ENCODE measurements at places on chromosomes 7 and 10.

- no peak for DNase-seq
Observed at GRCh38 chr7:40356871-40357709, 222.3 kb downstream of the SUGCT start.

- DNase-seq: no peak
Observed at GRCh38 chr10:112429147-112429546, 17.6 kb downstream of the ZDHHC6 start.

GRCh38 chr10:21337171-21337792, 188.2 kb downstream of the SKIDA1 start:
- no peak for DNase-seq

- DNase-seq: no peak
Observed at GRCh38 chr10:22984066-22984465, 56.2 kb downstream of the ARMC3 start.

- no peak for DNase-seq
Observed at GRCh38 chr7:84510505-84510904, 315.9 kb upstream of the SEMA3A start.

DNA sequence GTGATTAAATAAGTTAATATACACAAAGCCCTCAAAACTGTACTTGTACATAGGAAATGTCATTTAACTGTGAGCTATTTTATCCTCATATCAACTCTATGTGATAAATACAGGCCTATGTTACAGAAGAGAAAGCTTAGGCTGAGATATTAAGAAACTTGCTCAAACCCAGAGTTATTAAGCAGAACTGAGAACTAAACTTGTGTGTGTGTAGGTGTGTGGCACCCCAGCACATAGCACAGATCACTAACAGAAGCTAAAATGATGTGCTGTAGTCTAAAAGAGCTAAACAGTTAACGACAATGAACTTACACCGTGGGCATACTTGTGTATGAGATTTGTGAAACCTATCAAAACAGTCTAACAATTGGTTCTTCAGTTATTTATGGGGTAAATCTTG, 34.5 kb downstream of the MTPN start:
- DNase-seq: no peak

GRCh38 chr10:132575320-132576201, 38.0 kb downstream of the INPP5A start:
- peak; percentile 36 for DNase-seq

GRCh38 chr7:98400542-98401340, at the start of gene BAIAP2L1:
Gene BAIAP2L1, minus strand, starts transcription at chr7:98401090. Its CDS starts 238 bp downstream, at chr7:98400852.
- DNase-seq: no peak

Measured in epithelial cell of prostate (primary cell).